ENCODE measurements at places on chromosomes 7 and 10. TPM values are rescaled to one million over a fixed set of nuclear protein-coding genes. Genes with fewer than 3 reads are reported as not detected.

The EIF3B gene
- 236 TPM for total RNA-seq

The DCLRE1A gene
- 3.8 TPM for total RNA-seq

The TEX36 gene
- not detected for total RNA-seq

The HEPACAM2 gene
- not detected for total RNA-seq

- DNase-seq, result peak; percentile 67
Measured at GRCh38 chr7:18754766-18755165, 259.2 kb downstream of the HDAC9 start.

DNA sequence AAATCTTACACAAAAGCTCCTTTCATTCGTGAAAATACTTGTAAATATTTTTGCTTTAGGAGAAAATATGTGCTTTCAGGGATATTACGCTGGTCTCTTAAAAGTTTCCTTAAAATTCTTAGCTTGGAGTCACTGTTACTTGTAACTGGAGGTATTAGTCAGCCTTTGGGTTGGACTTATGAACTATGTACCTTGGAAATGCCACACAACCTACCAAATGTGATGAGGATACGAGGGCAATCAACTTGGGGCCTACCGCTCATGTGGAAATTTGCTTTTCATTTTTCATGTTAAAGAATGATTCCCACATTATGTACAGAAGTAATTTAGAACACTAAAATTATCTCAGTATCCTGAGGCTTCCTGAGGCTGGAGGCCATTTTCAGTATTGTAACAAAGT, 23.1 kb downstream of the SPAM1 start:
- no peak for DNase-seq

GRCh38 chr10:79079490-79080355, 11.0 kb downstream of the ZMIZ1 start:
- DNase-seq, result peak; percentile 85

DNA sequence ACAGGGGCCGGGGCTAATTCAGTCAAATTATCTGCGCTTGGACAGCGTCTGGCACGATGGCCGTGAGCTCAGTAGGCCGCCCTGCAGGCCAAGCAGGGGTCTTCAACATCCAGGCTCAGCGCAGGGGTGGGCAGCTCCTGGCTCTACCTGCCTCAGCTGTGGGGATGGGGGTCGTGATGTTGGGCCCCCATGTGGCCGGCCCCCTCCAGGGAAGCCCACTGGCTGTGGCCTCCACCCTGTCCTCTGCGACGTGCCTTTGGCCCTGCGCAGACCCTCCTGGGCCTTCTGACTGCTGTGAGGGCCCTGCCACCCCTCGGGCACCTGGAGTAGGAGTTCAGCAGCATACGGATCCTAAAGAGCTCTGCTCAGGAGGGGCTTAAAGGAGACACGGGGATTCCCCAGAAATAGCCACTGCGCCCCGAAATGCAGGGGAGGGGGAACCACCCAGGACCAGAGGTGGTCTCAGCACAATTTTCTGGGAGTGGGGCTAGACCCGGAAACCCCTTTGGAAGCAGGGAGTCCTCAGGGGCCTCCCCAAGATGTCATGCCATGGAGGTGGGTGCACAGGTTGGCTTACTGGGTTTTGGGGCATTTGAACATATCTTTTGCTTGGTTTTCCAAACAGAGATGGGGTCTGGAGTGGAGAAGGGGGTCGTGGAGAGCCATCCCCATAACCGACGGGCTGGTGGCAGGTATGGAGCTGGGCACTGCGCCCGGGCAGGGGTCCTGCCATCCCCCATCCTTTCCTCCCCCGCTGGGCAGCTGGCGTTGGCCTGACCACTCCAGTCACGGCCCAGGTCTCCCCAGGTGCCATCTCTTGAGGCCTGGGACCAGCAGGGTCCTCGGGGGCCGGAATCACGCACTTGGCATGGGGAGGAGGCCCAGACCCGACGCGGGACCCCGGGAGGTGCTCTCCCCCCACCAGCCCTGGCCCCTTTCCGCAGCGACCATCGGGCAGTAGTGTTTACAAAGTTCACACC, 4.0 kb upstream of the ADAP1 start:
- DNase-seq, result no peak
